ENCODE measurements at places on chromosomes 1 and 21. TPM values are rescaled to one million over a fixed set of nuclear protein-coding genes. Genes with fewer than 3 reads are reported as not detected.

Gene INSRR
- not detected for total RNA-seq

Gene COL6A1
- total RNA-seq = 36.5 TPM

Gene VCAM1
- 30.7 TPM for total RNA-seq

Gene FCRLB
- total RNA-seq = 0.33 TPM

Gene IGFN1
- 0.08 TPM for total RNA-seq
